ENCODE measurements at places on chromosomes 7 and 10. TPM values are rescaled to one million over a fixed set of nuclear protein-coding genes. Genes with fewer than 3 reads are reported as not detected.

GRCh38 chr7:101595246-101595645, 33.9 kb downstream of the MYL10 start:
- DNase-seq, result no peak

GRCh38 chr10:119041326-119041725, 11.8 kb downstream of the NANOS1 start:
- DNase-seq, result no peak

- no peak for DNase-seq
Observed at GRCh38 chr7:18096087-18096486, 68.4 kb upstream of the PRPS1L1 start.

The DLX6 gene
- total RNA-seq, result 1.2 TPM

The CASTOR2 gene
- 5.5 TPM for total RNA-seq

The RPA3 gene
- 143 TPM for total RNA-seq

The SH2D4B gene
- 0.24 TPM for total RNA-seq
